ENCODE measurements at places on chromosomes 2 and 18.

- no peak for DNase-seq
Measured at GRCh38 chr2:179049546-179050311, at the start of gene CCDC141. Gene CCDC141, minus strand, starts transcription at chr2:179050137. Its CDS starts 196 bp downstream, at chr2:179049941.

DNA sequence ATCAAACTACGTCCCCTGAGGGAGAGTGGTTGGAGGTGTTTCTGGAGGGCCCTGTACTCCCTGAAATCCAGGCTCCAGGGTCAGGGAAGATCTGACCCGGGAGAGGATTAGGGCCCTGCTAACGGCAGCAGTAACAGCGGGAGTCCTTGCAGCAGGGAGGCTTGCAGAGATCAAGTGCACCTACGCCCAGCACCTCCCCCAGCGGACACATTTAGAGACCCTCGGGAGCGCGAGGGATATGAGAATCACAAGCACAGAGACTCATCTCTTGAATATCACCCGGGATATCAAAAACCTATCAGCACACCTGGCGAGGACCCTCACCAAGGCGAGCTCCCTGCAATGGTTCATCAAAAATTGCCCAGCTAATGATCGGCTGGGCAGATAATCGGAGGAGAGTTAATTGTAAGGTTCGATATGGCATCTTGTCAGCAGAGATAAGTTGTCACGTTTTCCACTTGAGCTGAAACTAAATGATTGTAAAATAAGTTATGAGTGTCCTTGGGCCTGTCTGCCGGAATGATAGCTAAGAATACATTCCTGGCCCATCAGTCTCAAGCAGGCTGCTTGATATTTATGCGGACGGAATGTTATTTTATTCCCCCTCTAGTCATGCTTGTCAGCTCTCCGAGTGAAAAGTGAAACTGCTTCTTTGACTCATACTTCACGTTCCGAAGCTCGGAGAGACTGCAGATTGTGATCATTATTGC is 209.8 kb downstream of the GBX2 start:
- DNase-seq = peak; percentile 40

GRCh38 chr2:131046918-131047652 is 46.2 kb downstream of the FAM168B start:
- DNase-seq = no peak

- no peak for DNase-seq
Measured at GRCh38 chr2:128374711-128375413, 56.2 kb upstream of the HS6ST1 start.

- no peak for DNase-seq
Measured at GRCh38 chr2:121969766-121970639, 214.6 kb downstream of the TSN start.

DNA sequence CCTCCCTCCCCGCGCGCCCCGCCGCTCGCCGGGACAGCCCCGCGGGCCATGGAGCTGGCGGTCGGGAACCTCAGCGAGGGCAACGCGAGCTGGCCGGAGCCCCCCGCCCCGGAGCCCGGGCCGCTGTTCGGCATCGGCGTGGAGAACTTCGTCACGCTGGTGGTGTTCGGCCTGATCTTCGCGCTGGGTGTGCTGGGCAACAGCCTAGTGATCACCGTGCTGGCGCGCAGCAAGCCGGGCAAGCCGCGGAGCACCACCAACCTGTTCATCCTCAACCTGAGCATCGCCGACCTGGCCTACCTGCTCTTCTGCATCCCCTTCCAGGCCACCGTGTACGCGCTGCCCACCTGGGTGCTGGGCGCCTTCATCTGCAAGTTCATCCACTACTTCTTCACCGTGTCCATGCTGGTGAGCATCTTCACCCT is 865 bp downstream of the GALR1 start:
- DNase-seq = no peak

- DNase-seq = no peak
Measured at GRCh38 chr2:45218931-45219339, 209.7 kb upstream of the SIX2 start.

- DNase-seq = peak; percentile 34
Measured at GRCh38 chr18:21741562-21742314, 1.1 kb downstream of the MIB1 start.

DNA sequence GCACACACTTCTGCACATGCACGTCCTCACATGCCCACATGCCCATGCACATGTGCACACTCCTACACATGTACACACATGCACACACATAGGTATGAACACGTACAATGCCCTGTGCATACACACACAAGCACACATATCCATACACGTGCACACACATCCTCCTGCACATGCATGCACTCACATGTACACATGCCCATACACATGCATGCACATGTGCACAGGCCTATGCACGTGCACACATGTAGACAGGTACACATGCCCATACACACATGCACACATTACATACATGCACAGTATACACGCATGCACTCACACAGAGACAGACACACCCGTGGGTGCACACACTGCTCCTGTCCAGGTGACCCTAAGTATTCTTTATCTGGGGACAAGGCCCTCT is 34.3 kb downstream of the GPC1 start:
- no peak for DNase-seq
